ENCODE measurements at places on chromosomes 3 and 15.

DNA sequence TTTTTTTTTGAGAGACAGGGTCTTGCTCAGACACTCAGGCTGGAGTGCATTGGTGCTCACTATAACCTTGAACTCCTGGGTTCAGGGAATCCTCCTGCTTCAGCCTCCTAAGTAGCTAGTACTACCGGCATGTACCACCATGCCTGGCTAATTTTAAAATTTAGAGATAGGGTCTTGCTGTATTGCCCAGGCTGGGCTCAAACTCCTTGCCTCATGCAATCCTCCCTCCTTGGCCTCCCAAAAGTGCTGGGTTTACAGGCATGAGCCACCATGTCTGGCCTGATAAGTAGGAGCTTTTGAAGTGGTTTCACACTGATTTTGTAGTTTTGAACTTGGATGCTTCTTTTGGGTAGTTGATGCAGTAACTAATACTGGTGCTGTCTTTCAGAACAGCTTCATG lies 7.8 kb downstream of the MAP2K1 start:
- no peak for DNase-seq

DNA sequence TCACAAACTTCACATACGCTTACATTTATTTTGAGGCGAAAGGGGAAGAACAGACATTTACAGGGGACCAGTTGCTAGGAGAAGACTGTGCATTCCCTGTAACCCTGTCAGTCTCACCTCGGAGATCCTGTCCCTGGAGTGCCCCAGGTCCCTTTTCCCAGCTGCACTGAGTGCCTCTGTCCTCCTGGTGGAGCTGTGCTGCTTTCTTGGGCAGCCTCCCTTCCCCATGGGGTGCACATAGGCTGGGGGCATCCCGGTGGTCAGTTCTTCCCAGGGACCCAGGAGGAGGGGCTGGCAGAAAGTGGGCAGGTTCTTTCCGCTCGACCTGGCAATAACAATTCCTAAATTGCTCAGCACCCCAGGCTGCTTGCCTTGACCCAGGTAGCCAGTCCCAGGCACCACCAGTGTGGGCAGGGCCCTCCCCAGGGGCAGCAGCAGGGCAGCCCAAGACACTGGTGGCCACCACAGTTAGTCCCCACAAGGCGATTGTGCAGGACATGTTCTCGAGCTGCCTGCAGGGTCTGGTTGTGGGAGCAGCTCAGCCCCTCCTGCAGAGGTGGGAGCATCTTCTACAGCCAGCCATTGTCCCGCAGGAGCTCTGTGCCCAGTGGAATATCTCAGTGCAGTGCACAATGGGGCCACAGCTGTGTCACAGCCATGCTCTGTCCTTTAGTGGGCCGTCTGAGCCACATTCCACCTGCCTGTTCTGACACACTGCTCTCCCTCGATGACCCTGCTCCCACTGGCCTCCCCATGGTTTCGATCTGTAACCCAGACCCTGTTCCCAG lies 36.3 kb downstream of the APBA2 start:
- no peak for DNase-seq

- DNase-seq = no peak
These were observed 72.8 kb downstream of the PPM1L start for GRCh38 chr3:160828880-160829279.

DNA sequence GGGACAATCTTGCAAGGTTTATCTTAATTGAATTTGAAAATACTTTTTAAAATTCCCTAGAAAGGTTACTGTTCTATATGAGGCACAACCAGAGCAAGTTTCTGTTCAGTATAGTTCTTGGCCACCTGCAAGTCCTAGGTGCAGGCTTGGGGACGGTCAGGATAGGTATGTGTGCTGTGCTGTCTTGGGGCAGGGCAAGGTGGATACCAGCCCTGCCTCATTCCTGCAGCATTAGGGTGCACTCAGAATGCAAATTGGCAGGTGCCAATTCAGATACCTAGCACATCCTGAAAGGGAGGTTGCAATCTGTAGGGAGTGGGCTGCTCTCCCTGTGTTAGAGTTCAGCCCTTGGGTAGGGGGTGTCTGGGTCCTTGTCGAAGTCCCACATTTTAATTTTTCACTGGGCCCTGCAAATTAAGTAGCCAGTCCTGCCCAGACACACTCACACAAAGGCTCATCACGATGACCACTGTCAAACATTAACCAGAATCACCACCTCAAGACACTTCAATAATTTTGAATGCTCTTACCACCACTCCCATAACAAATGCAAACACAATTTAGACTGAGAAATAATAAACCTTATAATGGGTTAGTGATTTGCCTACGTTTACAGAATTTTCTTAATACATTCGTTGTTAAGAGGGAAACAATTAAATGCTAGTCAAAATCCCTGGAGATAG lies 838.0 kb upstream of the NR2F2 start:
- DNase-seq = no peak

DNA sequence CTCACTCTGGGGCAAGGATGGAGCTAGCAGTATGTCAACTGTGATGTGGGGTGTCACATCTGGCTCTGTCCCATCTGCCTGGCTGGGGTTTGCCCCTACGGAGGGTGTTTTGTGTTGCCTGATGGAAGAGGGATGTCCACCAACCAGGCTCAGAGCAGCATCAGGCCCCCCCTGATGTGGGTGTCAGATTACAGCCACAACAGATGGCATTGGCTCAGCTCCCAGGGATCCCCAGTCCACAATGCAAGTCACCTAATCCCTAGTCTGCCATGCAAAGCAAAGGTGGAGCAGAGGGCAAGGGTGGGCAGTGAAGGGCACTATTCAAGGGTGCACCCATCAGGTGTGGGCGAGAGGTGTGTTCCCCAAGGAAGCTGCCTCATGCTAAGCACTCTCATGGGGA lies 48.9 kb upstream of the AMOTL2 start:
- DNase-seq = peak; percentile 72

DNA sequence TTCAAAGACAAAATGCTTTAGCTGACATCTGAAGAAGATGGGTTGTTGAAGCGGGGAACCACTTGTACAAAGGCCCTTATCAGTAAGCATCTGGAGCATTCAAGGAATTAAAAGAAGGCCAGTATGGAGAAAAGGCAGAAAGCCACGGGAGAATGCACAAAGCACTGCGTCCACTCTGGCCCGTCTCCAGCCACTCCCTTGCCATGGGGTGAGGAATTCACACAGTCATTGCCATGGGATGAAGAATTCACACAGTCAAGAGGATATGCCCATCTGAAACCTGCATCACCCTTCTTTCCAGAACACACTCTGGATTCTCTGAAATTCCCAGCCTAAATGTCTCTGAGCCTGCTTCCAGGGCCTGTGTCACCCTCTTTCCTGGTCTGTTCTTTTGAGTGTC lies 26.7 kb upstream of the STAG1 start:
- no peak for DNase-seq

DNA sequence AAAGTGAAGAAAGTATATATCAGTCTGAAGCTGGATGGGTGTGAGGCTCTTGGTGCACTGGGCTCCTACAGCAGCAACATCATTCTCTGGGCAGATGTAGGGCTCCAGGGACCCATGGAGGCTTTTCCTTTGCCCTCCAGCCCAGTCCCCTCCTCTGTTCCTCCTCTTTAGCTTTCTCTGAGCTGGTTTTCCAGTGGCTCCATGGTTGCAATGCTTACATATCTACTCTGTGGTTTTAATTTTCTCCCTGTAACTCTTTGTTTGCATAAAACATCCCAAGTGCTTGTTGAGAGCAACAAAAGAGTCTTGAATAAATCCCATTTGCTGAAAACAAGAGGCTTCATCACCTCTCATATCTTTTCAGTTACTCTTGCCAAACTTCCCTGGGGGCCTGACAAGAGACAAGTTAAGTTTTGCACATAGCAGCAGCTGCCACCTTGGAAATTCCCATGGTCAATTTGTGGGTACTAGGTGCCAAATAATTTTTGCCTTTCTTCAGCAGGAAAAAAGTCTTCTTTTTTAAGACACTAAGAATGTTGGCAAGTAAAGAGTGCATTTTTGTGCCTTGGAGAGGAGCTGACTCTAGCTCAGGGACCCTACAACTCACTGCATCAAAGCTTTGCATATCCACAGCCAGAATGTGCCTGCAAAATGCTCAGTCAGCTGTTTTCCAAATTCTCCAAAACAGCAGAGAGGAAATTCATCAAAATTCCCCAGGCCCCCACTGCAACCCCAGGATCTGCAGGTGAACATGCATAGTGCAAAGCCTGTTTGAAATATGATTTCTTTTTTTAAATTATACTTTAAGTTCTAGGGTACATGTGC lies 41.9 kb downstream of the COLQ start:
- no peak for DNase-seq

DNA sequence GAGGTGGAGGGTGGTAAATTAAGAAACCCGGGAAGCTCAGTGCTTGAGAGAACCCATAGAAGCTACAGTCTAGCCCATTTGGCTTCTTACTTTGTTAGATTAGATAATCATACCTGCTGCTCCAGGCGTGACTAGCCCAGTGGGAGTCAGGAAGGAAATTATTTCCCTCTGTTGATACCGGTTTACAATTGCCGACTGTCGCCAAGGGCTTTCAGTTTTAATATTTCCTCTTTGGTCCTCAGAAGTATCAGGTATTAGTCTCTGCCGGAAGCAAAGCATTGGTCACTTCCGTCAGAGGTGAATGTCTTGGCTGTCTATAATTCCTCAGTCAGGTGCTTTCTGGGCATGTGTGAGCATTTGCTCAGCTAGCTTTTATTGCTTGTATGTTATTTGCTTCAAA lies 75.2 kb downstream of the LPP start:
- DNase-seq = no peak

- no peak for DNase-seq
These were observed 146.7 kb downstream of the FBN1 start for GRCh38 chr15:48498828-48499227.

- DNase-seq = no peak
These were observed 49.6 kb downstream of the WDR72 start for GRCh38 chr15:53709821-53710220.

- DNase-seq = no peak
These were observed 65.6 kb downstream of the ITGA11 start for GRCh38 chr15:68366314-68366713.

GRCh38 chr3:57015350-57015729 lies 45.1 kb upstream of the SPATA12 start:
- DNase-seq = no peak

- DNase-seq = no peak
These were observed 33.8 kb upstream of the EPHB1 start for GRCh38 chr3:134761213-134761612.

DNA sequence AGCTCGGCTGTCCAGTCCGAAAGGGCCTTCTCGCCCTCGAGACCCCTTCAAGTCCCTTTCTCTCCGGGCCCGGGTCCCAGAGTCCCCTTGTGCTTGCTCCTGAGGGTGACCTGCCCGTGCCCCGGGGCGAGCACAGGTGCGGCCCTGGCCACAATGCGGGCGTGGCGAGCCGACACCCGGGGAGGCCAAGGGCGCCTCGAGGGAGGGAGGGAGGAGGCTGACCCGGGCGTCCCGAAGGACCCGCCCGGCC lies 810 bp upstream of the MEF2A start:
- DNase-seq = no peak
